ENCODE measurements at places on chromosomes 7 and 10. TPM values are rescaled to one million over a fixed set of nuclear protein-coding genes. Genes with fewer than 3 reads are reported as not detected.
A peak's percentile ranks its signal among the peaks of the same experiment; 100 is the strongest.

DNA sequence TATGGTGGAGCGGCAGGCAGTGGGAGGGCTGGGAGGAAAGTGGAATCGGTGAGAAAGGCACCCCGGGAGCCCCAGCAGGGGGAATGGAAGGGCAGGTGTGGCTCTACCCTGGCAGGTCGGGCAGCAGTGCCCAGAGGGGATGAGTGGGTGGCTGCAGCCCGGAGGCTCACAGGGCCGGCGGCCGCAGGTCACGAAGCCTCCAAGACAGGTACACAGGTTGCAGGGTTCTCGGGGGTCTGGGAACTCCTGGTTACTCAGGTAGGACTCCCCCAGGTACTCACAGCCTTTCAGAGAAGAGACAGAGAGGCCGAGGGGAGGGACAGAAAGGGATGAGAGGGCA, 21.8 kb downstream of the KCP start:
- DNase-seq, result no peak
- peaks cover 2% of the 10 kb centered on the region for H3K27me3 ChIP-seq
- no peak overlapping the region for H3K27ac ChIP-seq

DNA sequence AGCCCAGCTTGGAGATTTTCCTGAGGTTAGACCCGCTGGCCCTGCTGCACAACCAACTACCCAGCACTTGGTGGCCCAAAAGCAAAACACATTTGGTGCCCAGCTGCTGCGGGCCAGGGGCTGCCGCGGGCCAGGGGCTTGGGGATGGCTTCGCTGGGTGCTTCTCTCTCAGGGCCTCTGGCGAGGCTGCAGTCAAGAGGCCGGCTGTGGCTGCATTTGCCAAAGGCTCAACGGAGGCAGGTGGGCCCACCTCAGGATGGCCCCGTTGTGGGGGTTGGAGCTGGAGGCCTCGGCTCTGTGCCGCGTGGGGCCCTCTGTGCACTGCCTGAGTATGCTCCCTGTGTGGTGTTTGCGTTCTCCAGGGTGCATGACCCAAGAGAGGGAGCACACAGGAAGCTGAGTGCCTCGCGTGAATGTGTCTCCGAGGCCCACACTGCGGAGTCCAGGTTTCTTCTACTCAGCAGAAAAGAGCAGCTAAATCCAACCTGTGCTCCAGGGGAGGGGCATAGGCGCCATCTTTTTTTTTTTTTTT, 17.5 kb upstream of the UBE3C start:
- H3K4me1 ChIP-seq, result no peaks in the 10 kb centered on the region
- H3K27me3 ChIP-seq, result peaks cover 22% of the 10 kb centered on the region
- no peak overlapping the region for H3K27ac ChIP-seq

GRCh38 chr7:30143748-30144251, 9.0 kb downstream of the MTURN start:
- DNase-seq, result peak; percentile 28
- no peak overlapping the region for H3K4me3 ChIP-seq
- H3K4me1 ChIP-seq, result peaks cover 25% of the 10 kb centered on the region
- no peaks in the 10 kb centered on the region for H3K36me3 ChIP-seq

- peaks cover 8% of the 10 kb centered on the region for H3K27me3 ChIP-seq
- H3K36me3 ChIP-seq, result 0 out of 2 replicates have a peak, but pooled peaks cover 5% of the 10 kb centered on the region
Measured at GRCh38 chr10:118471863-118472262, 123.6 kb downstream of the PRLHR start.

GRCh38 chr7:69906283-69906995, 308.2 kb downstream of the AUTS2 start:
- H3K4me1 ChIP-seq, result no peaks in the 10 kb centered on the region
- H3K36me3 ChIP-seq, result no peaks in the 10 kb centered on the region
- no peak overlapping the region for H3K27ac ChIP-seq
- no peak for DNase-seq
- H3K4me3 ChIP-seq, result no peak overlapping the region
- H3K27me3 ChIP-seq, result peaks cover 2% of the 10 kb centered on the region

DNA sequence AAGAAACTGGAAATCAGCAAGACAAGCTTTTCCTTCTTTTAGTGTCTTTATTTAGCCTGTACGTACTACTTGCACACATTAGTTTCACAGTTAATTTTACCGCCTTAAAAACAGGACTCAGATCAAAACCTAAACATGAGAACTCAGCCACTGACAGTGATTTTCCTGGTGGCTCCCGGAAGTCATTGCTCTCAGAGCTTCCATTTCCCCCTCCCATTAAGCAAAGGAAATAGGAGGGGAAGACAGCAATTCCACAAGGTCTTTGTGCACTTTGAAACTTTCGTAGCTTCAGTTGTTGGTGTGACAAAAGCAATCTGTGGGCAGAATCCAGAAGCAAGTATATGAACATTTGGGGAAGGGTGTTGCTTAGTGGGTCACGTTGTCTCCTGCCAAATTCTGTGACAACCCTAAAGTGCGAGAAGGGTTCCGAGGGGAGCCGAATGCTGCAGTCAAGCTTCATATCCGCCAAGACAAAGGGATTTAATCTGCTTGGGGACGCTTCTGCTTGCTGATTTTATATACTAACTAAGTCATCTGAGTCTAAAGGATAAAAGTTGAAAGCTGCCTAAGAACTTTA, 30.4 kb downstream of the FAM53B start:
- H3K27me3 ChIP-seq, result peaks cover 1% of the 10 kb centered on the region
- peaks cover 8% of the 10 kb centered on the region for H3K4me1 ChIP-seq
- no peak for DNase-seq
- no peak overlapping the region for H3K4me3 ChIP-seq

DNA sequence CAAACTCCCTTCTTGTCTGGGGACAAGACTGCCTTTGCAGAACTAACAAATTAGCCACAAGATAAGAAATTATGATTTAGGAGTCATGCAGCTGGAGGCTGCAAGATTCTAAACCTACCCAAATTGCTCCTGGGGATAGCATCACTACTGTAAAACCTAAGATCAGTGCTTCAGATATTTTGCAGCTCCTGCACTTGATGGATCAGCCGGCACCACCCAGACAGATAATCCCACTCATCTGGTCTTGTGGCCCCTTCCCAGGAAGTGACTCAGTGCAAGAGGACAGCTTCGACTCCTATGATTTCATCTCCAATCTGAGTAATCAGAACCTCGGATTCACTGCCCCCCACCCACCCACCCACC, 181.9 kb downstream of the AKR1D1 start:
- H3K4me3 ChIP-seq, result no peak overlapping the region
- no peaks in the 10 kb centered on the region for H3K36me3 ChIP-seq
- peaks cover 14% of the 10 kb centered on the region for H3K4me1 ChIP-seq
- DNase-seq, result no peak
- H3K27me3 ChIP-seq, result peaks cover 2% of the 10 kb centered on the region
- H3K27ac ChIP-seq, result no peak overlapping the region

DNA sequence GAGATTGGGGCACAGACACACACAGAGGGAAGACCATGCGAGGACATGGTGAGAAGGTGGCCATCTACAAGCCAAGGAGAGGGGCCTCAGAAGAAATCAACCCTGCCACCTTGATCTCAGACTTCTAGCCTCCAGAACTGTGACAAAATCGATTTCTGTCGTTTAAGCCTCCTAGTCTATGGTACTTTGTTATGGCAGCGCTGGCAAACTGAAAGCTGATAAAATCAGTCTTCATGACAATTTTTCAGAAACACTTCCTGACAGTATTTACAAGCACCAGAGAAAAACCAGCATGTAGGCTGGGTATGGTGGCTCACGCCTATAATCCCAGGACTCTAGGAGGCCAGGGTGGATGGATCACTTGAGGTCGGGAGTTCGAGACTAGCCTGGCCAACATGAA, 4.2 kb downstream of the PARP12 start:
- DNase-seq, result no peak
- peak overlapping the region; percentile 33 for H3K27ac ChIP-seq
- H3K4me3 ChIP-seq, result no peak overlapping the region

DNA sequence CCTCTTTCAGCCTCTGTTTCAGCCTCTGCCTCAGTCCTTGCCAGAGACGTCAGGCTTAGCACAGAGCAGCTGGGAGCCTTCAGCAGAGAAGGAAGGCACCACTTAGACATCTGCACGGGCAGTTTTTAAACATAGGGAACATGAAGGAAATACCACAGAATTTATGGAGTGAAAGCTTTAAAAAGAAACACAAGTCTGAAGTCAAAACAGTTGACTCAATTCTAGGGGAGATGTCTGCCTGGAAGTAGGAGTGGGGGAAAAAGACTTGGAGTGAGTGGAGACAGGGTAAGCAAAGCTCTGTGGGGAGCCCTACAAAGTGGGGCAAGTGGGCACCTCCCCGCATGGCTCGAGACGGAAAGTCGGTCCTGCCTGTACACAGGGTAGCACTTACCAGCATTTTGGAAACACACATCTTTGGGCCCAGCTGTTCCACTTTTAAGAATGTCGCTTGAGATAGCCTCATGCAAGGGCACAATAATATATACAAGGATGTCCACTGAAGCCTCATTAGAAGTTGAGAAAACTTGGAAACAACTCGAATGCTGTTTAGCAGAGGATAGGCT, 5.0 kb upstream of the TBXAS1 start:
- H3K36me3 ChIP-seq, result no peaks in the 10 kb centered on the region
- no peak for DNase-seq
- H3K27me3 ChIP-seq, result peaks cover 23% of the 10 kb centered on the region
- H3K27ac ChIP-seq, result no peak overlapping the region
- H3K4me3 ChIP-seq, result no peak overlapping the region

Gene GPR26
- not detected for total RNA-seq

Gene PAPOLB
- not detected for total RNA-seq

Gene PDZD7
- 1.9 TPM for total RNA-seq

Gene FFAR4
- total RNA-seq, result not detected

Data from HFFc6 (cell line).